ENCODE measurements at places on chromosomes 1 and 21.

- no peak for DNase-seq
These were observed 30.1 kb upstream of the EPS15 start for GRCh38 chr1:51549016-51549619.

- DNase-seq = no peak
These were observed 3.9 kb upstream of the CDC42 start for GRCh38 chr1:22048351-22049192.

DNA sequence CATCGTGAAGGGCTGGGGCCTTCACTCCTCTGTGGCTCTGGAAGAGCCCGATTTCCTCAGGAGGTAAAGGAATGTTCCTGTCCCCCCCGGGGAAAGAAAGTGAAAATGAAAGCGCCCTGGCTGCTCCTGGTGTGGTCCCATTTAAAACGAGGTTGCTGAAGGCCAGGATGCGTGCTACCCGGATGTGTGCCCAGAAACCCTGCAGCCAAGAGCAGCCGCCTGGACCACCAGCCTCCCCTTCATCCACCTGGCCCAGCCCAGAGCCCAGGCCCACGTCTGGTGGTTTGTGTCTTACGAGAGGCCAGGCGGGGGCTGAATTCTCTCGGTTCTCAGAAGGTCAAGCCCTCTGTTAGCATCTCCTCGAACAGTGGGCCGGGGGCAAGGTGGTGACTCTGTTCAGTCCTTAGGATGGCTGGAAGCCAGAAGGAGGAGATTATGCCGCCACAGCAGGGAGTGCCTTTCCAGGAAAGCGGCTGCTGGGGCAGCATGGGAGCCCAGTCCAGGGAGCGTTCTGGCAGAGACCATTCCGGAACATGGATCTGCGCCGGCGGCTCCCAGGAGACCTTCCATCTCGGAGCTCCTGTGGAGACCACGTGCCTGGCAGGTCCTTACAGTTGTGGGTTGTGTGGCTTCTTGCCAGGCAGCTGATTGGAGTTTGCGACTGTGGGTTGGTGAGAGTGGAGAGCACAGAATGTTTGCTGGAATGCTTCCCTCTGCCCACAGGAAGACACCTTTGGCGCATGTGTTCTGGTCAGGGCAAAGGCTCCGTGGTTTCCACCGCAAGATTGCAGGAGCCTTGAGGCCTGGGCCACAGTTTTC is 1.4 kb downstream of the GUK1 start:
- DNase-seq = no peak

- DNase-seq = peak; percentile 76
These were observed 147.8 kb downstream of the TOMM20 start for GRCh38 chr1:234980645-234981396.
